Left cardiac atrium (tissue), 4 donors: ENCODE measurements at places on chromosomes 5 and 9. TPM values are rescaled to one million over a fixed set of nuclear protein-coding genes. Genes with fewer than 3 reads are reported as not detected.

The UGT3A1 gene
- not detected for total RNA-seq

The AK8 gene
- total RNA-seq = 0.18 TPM

The RAD17 gene
- 15.0 TPM for total RNA-seq

The PKN3 gene
- 6.2 TPM for total RNA-seq

The PITX1 gene
- not detected for total RNA-seq

DNA sequence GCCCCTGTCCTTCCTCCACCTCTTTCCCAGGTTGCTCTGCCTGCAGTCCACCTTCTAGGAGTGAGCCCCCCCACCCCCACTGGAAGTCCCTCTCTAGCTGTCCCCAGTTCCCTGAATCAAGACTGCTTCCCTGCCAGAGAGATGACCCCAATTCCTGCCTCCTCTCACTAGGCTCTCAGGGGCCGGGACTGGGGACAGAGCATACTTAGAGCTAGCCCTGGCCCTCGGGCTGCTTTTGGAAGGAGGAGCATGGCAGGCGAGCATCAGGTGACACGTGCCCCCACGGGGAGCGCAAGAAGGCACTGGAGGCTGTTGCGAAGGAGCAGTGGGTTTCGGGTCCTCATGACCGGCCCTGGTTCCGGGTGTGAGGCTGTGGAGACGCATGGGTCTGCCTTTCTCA is 9.7 kb downstream of the TRAF2 start:
- no peak for DNase-seq

GRCh38 chr5:5751498-5751897 is 329.0 kb downstream of the ICE1 start:
- DNase-seq = no peak

- DNase-seq = no peak
Observed at GRCh38 chr5:133853646-133854365, 114.6 kb downstream of the C5orf15 start.

DNA sequence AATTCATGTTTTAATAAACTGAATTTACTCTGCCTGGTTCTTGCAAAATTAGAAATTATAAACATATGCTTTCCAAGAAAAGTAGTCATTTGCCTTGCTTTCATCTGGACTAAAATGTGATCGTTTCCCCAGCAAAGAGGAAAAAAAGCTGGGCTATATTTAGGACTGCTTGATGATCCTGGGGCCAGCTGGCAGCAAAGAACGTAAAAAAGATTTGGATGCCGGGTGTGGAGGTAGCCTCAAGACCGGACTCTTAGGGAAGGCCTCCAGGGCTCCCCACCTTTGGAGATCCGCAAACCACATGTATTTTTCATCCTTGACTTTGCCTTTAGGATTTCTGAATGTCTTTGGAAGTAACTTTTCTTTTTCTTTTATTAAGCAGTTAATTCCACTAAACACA is 156.1 kb upstream of the SEMA6A start:
- no peak for DNase-seq

- no peak for DNase-seq
Observed at GRCh38 chr5:1106385-1107166, 5.3 kb downstream of the SLC12A7 start.

GRCh38 chr9:7403839-7404487 is 395.6 kb downstream of the DMAC1 start:
- DNase-seq = no peak

- DNase-seq = no peak
Observed at GRCh38 chr9:127707766-127708165, 978 bp downstream of the CFAP157 start.

- DNase-seq = no peak
Observed at GRCh38 chr9:78788101-78788500, 491.2 kb downstream of the PSAT1 start.

DNA sequence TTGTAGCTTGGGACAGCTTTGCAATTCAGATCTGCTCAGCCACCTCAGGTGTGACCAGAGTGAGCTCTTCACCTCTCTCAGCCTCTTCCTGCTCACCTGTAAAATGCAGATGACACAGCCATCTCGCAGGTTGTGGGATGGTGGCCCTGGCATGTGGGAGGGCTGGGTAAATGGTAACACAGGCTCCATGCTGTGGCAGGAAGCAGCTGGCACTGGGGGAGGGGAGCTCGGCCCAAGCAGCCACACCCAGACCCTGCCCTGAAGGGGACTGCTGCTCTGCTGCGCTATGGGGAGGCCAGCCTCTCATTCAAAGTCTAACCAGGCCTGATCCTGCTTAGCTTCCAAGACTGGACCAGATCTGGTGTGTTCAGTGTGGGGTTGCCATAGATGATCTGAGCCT is 24.1 kb downstream of the PHF2 start:
- no peak for DNase-seq

- DNase-seq = no peak
Observed at GRCh38 chr5:106759581-106759980, 911.2 kb downstream of the EFNA5 start.

GRCh38 chr9:133367221-133367620 is 8.6 kb downstream of the SURF4 start:
- no peak for DNase-seq

DNA sequence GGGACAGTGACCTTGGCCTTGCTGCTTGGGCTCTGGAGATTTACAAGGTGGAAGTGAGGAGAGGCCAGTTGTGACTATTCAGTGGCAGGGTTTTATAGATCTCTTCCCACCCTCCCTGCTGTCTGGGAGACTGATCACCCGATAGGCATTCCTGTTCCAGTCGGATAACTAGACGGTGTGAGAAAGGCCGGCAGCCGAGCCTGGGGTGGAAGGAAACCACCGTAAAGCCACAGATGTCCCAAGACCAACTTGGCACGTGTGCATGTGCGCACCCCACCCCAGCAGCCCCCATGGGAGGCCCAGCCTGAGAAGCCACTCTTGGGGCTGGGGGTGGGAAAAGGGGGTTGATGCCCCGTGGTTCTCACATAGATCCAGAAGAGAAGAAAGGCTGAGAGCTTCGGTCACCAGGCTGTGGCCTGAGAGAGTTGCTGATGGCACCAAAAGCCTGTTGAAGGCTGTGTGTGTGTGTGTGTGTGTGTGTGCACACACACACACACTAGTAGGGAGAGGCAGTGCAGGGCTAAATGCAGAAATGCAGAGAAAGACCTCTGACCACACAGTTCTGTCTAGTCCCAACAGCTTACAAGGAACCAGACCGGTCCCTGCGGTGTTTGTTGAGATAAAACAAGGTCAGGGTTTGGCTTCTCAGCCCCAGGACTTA is 225.8 kb downstream of the FANCC start:
- no peak for DNase-seq

- DNase-seq = no peak
Observed at GRCh38 chr5:362978-363765, 41.7 kb downstream of the AHRR start.

DNA sequence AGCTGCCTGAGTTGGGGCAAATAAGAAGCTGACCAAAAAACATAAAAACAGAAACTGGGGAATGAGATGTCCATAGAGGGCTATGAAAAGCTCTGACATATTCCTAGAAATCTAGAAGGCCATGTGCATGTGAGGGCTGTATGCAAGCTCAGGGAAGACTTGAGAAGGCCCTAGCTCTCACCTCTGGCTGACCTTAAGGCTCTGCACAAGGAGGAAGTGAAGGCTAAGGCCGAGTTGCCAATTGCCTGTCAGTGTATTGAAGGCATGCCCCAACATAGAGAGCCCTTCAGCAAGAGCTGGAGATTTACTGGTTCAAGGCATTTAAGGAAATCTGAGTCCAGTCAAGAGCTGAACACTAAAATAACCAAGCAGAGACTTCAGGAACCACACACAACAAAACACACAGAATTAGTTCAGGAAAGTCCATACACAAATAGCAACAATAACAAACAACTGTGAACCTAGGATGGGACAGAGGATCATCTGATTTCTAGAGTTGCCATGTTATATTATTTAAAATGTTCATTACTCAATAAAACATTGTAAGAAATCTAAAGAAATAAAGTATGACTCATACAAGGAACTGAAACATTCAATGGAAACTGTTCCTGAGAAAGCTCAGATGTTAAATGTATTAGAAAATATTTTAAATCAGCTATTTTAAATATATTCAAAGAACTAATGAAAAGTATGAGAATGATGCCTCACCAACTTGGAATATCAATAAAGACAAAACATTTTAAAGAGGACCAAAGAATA is 161.8 kb downstream of the AUH start:
- DNase-seq = no peak

GRCh38 chr9:121021301-121021700 is 28.8 kb downstream of the C5 start:
- no peak for DNase-seq
